ENCODE measurements at places on chromosomes 16 and 17.

DNA sequence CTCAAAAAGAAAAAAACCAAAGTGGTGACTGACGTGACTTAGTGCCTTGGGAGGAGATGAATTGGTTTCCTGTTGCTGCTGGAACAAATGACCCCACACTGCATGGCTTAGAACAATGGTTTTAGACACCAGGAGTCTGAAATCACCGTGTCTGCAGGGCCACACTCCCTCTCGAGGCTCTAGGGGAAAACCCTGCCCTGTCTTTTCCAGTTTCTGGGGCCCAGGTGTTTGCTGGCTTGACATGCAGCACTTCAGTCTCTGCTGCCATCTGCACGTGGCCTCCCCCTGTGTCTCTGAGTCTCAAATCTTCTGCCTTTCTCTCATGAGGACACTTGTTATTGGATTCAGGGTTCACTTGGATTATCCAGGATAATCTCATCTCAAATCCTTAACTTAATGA is 323.8 kb upstream of the TNRC6C start:
- peak; percentile 77 for DNase-seq

GRCh38 chr16:7849841-7850240 is 517.2 kb downstream of the RBFOX1 start:
- DNase-seq, result no peak

DNA sequence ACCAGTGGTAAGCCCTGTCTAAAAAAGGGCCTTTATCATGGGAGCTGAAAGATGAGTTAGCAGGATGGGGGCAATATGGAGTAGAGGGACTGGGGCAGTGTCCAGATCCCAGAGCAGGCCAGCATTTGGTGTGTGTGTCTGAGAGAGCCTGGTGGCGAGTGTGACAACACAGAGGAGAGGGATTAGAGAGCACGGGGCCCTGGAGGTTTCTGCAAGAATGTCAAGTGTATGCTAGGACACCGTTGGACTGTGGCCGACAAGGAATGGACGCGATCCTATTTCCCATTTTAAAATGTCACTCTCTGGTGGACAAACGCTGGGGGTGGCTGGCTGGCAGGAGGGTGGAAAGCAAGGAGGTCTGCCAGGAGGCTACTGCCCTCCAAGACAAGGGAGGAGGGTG is 12.4 kb downstream of the TAC4 start:
- no peak for DNase-seq

- peak; percentile 51 for DNase-seq
Observed at GRCh38 chr17:75996665-75997590, 3.7 kb upstream of the CDK3 start.

- DNase-seq, result no peak
Observed at GRCh38 chr17:55705847-55706246, 16.8 kb downstream of the TMEM100 start.

DNA sequence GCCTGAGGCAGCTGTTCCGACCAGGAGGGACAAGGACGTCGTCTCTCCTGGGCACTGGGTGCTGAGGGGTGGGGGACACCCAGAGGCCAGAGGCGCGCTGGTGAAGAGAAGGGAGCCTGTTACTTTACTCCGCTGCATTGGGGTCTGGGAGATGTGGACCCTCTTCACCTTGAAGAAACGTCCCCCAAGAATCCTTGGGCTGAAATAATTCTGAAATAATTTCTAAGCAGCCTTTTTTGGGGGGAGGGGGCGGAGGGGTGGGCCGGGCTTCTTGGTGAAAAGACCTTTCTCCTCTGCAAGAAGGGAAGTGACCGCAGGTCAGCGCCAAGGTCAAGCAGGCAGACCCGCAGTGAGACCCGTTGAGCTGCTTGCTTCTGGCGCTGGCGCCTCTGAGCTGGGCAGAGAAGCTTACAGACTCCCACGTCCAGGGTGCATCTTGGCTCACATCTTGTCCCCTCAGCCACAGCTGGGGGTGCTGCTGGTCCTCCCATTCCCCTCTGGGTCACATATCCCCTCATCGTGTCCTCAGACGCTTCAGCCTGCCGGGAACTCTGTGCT is 1.1 kb downstream of the SYT17 start:
- no peak for DNase-seq

- no peak for DNase-seq
Observed at GRCh38 chr16:57799600-57800199, 2.6 kb downstream of the KIFC3 start.
